Omental fat pad (tissue), 4 donors: ENCODE measurements at places on chromosomes 2 and 18.

DNA sequence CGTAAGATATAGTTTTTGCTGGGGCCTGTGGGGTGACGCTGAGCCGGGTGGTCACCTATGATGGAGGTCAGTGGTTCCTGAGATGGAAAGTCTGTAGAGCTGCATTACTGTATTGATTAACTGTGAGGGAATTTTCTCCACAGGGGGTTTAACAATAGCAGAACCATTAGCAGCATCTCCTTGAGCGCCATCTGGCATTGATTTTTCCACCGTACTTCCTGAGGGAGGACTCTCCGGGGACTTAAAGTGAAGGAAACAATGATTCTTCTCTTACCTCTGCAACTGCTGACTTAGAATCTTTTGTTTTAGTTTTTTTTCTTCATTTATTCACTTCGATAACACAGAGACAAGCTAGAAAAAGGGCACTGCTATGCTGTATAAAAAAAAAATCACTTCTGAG lies 22.6 kb upstream of the RNF125 start:
- no peak for DNase-seq

- no peak for DNase-seq
Measured at GRCh38 chr2:199663157-199663556, 187.8 kb downstream of the FTCDNL1 start.

- no peak for DNase-seq
Measured at GRCh38 chr2:73503992-73504570, 118.4 kb downstream of the ALMS1 start.

DNA sequence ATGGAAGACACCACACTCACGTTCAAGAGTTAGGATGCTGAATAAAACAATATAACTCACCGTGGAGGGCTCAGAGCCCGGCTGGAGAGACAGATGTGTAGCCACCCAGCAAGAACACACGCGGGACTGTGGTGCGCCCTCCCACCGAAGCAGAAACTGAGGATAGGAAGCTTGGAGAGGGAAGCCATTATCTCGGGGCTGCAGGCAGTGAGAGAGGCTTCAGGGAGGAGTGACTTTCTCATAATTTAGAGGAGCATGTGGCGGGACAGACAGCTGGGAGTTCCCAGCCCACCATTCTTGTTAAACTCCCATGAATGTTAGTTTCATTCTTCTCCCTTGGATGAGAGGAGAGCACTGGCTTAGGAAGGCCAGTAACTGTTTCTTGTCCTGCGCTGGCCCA lies 96.4 kb downstream of the MAPRE2 start:
- DNase-seq: no peak

DNA sequence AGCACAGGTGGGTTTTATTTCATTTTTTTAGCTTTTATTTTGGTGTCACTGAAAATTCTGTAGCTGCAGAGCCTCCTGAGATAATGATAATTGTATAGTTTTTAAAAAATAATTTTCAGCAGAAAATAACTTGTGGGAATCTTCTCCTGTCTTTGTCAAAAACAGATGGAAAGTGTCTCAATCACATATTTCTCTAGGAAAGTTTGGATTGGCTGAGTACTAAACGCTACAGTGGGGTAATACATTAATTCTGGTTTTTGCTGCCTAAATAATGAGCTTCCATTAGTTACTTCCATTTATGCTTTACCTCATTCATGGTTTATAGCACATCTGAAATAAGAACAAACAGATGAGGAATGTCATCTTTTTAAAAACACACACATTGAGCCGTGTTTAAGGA lies 2.2 kb downstream of the TWIST2 start:
- no peak for DNase-seq

GRCh38 chr2:136363900-136364299 lies 246.0 kb upstream of the CXCR4 start:
- no peak for DNase-seq

DNA sequence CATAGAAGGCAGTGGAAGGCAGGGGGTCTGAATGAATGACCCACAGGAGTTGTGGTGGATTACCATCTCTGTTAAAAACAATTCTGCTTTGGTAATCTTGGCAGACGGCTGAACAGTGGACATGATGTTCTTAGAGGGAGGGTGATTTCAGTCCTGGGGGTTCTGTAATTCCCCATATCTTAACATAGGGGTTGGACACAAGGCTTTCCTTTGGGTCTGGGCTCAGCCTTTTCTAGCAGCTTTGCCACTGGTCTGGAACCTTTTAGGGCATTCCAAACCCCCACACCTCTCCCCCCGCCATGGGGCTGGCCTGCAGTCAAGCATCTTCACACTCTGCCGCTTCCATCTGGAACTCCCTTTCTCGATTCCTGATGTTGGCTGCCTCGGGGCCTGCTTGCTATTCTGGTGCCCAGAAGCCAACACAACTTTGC lies 50.3 kb downstream of the RPL37A start:
- no peak for DNase-seq

DNA sequence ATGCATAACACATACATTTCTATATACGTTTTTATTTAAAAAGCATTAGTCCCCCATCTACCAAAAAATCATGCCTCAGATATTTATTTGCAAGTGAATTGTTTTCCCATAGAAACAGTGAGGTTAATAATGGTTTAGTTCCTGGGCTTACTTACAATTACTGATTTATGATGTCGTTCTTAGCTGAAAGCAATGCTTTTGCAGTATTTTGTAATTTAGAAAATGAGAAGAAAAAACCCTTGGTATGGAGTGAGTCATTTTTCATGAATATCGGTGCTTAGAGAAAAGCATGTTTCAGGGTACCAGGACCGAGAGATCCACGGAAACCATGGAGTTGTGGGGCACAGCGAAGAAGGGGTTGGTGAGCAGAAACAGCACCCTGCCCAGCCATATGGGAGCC lies 12.0 kb upstream of the CDK15 start:
- no peak for DNase-seq

GRCh38 chr2:64404002-64404731 lies 49.8 kb upstream of the LGALSL start:
- no peak for DNase-seq

- no peak for DNase-seq
Measured at GRCh38 chr2:64203858-64204632, 59.8 kb upstream of the PELI1 start.

DNA sequence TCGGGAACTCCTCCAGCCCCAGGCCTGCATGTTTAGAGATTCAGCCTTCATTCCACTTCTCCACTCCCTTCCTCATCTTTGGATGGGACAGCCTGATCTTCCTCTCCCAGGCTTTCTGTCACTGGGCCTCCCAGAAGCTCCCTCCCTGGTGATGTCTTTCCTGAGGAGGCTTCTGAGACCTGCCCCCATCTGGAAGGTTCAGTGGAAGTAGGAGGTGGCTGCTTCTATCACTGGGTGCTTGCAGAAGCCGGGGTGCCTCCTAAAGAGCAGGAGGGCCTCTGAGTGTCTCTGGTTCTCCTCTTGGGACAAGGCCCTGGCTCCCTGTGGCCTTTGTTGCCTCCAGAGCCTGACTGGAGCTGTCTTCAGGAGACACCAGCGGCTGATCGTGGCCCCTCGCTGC lies 108.7 kb downstream of the CELF4 start:
- no peak for DNase-seq

DNA sequence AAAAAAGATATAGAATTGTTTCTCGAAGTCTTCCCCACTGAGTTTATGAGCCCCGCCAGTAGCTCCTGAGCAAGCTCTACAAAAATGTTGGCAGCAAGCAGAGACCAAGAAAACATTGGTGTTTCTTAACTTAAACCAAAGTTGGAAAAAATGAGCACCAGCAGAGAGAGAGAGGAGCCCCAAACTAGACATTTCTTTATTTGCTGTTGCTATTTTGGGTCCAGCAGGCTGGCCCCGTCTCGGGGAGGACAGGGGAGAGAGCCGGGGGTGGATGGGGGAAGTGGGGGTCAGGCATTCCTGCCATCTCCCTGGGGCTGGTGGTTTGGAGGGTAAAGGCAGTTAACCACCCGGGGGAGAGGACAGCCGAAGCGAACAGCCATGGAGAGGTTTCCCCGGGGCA lies 113.0 kb downstream of the DYSF start:
- no peak for DNase-seq

GRCh38 chr18:8601277-8602032 lies 7.8 kb upstream of the RAB12 start:
- no peak for DNase-seq

DNA sequence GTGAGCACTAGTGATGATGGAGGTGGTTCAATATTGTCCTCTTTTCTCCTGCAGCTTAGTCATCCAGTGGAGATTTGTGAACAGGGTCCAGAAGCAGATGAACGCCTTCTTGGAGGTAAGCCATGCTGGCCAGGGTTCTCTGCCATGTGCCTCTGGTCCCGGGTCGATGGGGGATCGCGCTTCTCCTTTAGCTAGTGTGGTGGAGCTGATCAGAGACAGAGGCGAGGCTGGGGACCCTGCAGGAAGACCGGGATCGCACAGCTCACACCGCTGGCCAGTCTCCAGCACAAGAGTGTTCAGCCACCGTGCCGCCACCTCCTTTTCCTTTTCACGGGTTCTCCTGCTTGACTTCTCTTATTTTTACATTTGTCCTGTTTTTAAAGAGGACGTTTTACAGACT lies 243.4 kb downstream of the ALPK2 start:
- no peak for DNase-seq

DNA sequence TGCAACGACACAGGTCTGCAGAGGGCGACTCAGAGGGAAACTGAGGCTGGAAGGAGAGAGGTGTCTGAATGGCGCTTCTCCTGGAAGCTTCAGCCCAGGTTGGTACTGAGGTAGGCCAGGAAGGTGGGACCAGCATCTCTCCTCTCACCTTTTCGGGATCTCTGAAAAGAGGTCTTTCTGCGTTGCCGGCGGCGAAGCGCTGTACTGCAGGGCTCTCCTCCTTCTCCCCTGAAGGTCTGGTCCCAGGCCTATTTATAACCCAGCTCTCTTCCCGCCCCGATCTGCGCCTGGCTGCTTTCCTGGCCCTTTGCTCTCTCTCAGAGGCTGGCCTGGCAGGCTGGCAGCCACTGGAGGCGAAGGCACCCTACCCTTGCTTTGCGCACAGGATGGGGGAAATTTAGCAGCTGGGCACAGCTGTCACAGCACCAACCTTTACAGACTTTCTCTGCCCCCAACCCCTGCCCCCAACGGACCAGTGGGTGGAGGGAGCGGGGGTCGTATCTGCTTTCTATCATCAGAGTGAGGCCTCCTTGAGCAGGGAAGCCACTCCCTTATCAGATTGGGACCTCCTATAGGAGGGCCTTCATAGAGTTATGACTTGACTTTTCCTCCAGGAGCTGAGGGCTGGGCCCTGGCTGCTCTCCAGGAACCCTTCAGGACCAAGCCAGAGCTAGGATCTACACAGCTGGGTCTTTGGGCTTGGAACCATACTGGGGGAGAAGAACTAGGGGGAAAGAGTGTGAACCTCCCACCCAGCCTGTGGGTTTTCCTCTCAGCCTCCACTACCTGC lies 1.1 kb downstream of the DYSF start:
- no peak for DNase-seq

GRCh38 chr18:63492851-63493250 lies 16.1 kb downstream of the SERPINB5 start:
- no peak for DNase-seq

DNA sequence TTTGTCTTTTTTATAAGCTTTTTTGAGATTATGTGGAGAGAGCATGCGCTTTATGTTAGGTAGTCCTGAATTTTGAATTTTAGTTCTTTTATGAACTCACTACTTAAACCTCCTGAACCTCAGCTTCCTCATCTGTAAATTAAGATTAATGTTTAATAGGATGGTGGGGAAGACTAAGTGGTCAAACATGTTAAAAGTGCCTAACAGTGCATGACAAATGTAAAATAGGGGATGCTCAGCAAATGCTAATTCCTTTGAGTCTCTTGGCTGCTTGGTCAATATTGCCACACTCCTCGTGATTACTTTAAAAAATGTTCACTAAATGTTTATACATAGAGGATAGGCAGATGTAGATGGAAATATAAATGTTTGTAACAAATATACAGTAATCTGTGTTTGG lies 6.8 kb downstream of the BIRC6 start:
- DNase-seq: no peak

GRCh38 chr2:222693837-222694236 lies 22.4 kb downstream of the MOGAT1 start:
- no peak for DNase-seq

- no peak for DNase-seq
Measured at GRCh38 chr2:103361712-103362111, 599.9 kb downstream of the TMEM182 start.

GRCh38 chr2:49616800-49617199 lies 462.5 kb upstream of the FSHR start:
- DNase-seq: no peak

DNA sequence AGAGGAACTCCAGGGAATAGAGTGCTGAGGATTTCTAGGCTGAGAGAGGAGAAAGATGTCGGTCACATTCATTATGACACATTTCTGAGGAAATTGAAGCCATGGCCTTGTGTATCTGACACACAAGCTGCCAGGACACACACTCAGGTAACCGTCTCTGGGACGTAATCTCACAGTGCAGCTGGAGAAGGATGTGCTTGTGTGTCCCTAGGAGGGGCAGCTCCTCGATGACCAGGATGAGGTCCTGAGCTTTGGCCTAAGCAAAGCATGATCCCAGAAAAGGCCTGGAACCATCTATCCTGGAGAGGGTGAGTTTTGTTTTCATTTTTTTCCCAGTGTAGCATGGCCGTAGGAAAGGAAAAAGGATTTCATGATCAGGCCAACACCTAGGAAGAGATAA lies 102.2 kb downstream of the CAPN13 start:
- DNase-seq: no peak

- DNase-seq: no peak
Measured at GRCh38 chr2:97691166-97691565, 21.7 kb downstream of the C2orf92 start.
